ENCODE measurements at places on chromosomes 16 and 17. TPM values are rescaled to one million over a fixed set of nuclear protein-coding genes. Genes with fewer than 3 reads are reported as not detected.
A peak's percentile ranks its signal among the peaks of the same experiment; 100 is the strongest.

GRCh38 chr17:37089956-37090355, 141.2 kb downstream of the AATF start:
- H3K27ac ChIP-seq: peak overlapping the region; percentile 77
- H3K4me3 ChIP-seq: peak overlapping the region; percentile 20
- peak; percentile 44 for DNase-seq
- H3K36me3 ChIP-seq: no peaks in the 10 kb centered on the region

DNA sequence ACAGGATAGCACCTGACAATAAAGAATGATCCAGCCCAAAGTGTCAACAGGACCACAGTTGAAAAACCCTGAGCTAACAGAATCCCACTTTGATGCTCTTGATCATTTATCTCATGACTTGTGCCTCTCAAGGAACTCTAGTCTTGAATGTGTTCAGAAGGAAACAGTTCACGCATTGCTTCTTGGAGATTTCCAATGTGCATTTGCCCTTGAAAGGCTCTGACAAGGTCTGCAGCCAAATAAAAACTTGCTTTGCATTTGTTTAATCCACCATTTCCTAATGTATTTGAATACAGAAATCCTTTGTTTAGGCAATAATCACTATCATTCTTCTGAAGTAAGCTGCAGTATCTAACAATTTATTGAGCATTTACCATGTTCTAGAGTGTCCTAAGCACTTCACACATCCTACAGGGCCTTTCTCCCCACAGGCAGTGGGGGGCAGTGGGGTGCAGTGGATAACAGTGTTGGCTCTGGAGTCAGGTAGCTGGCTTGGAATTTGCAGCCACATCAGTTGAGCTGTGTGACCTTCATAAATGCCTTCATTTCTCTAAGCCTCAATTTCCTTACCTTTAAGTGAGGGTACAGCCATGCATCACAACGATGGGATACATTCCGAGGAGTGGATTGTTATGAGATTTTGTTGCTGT, 239.7 kb downstream of the XYLT1 start:
- no peaks in the 10 kb centered on the region for H3K27me3 ChIP-seq
- no peak overlapping the region for H3K27ac ChIP-seq
- no peak for DNase-seq
- H3K36me3 ChIP-seq: no peaks in the 10 kb centered on the region

DNA sequence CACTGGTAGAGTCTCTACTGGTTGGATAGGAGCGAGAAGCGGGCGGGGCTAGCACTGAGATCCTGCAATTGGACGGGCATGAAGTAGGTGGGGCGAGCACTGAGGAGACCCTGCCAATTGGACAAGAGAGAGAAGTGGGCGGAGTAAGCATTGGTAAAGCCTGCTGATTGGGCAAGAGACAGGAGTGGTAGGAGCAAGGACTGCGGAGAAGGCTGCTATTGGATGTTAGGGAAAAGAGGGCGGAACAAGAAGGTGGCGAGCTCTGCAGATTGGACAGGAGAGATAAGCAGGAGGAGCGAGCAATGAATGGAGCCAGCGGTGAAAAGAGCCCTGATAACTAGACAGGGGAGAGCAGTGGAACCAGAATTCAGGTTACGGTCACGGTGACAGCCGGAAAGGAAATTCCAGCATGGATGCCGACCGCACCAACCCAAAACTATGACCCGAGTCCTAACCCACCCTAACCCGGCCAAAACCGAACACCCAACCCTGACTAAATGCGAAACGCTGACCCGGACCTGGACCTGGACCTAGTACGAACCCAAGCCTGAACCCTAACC, 4.8 kb downstream of the SCGB1C2 start:
- no peak overlapping the region for H3K27ac ChIP-seq
- no peaks in the 10 kb centered on the region for H3K27me3 ChIP-seq
- H3K4me3 ChIP-seq: no peak overlapping the region
- no peaks in the 10 kb centered on the region for H3K36me3 ChIP-seq
- DNase-seq: no peak
- H3K4me1 ChIP-seq: no peaks in the 10 kb centered on the region

- H3K4me3 ChIP-seq: no peak overlapping the region
- no peak overlapping the region for H3K27ac ChIP-seq
- no peaks in the 10 kb centered on the region for H3K4me1 ChIP-seq
- H3K36me3 ChIP-seq: no peaks in the 10 kb centered on the region
- no peaks in the 10 kb centered on the region for H3K27me3 ChIP-seq
These were observed 42.5 kb downstream of the KSR1 start for GRCh38 chr17:27498615-27499309.

DNA sequence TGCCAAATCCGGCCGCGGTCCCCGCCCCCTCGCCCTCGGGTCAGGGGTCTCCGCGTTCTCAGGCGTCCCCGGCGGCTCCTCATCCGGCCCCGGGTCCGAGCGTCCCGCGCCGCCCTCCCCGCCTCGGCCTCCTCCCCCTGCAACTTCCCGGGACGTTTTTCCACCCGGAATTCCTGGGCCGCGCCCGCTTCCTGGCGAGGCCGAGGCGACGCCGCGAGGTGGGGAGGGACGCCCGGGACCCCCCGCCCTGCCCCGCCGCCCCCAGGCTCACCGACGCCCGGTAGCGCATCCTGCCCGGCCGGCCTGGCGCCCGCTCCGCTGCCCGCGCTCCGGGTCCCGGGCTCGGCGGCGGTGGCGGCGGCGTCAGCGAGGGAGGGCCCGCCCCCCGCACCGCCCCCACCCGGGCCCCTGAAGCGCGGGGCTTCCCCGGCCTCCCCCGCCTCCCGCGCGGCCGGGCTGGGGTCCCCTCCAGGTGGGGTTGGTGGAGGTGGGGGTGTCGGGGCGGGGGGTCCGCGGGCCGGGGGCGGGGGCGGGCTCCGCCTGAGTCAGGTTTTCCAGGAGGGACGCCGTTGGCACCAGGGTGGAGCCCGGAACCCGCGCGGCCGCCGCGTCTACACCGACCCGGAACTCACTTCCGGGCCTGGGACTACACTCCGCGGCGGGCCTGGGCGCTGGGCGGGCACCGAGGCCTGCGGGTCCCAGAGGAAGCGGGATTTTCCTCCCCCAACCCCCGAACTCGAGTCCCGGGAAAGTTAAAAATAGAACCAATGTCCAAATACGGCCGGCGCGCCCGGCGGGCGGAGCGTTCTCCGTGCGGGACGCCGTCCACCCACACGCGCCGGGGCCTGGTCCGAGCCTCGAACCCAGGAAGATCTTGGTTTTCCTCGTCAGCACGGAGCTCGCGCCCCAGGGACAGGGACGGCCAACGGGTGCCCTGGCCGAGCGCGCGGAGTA, 6.8 kb downstream of the MYO1C start:
- H3K4me3 ChIP-seq: peak overlapping the region; percentile 45

GRCh38 chr16:10652730-10653590, 41.8 kb downstream of the TEKT5 start:
- H3K4me3 ChIP-seq: no peak overlapping the region
- DNase-seq: no peak
- no peaks in the 10 kb centered on the region for H3K4me1 ChIP-seq
- no peak overlapping the region for H3K27ac ChIP-seq

DNA sequence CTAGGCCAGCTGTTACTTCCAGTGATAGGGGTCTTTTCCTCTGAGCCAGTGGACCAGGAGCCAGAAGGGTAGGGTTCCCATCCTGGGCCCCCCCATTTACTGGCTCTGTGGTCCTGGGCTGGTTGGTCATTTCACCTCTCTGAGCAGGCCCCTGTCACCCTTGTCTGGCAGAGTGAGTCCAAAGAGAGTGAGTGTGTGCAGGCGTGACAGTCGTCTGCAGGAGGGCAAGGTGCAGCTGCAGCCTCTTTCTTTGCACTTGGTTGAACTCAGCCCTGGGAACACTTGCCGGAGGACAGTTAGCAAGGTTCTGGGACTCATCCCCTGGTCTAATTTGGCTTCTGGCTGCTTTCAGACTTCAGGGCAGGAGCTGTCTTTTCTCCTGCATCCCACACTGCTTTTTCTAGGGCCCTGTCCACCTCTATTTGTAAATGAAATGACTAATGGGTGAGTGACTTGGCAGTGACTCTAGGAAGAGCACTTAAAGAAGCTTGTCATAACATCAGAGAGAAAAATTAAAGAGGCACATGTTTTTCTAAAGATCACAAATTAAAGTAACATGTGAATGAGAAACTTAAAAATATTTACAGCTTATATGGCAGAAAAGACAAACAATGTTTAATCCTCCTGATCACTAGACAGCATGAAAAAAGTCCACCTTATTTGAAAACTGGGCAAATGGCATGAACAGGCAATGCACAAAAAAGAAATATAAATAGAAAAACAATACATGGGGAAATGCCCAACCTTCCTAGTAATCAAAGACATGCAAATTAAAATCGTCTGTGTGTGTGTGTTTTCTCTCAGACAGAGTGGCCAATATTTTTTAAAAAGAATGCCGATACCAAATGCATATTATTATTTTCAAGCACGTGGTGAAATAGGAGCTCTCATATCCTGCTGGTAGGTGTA, 137.5 kb downstream of the NTN1 start:
- DNase-seq: no peak
- no peaks in the 10 kb centered on the region for H3K4me1 ChIP-seq
- no peaks in the 10 kb centered on the region for H3K27me3 ChIP-seq
- H3K4me3 ChIP-seq: no peak overlapping the region
- H3K36me3 ChIP-seq: no peaks in the 10 kb centered on the region

DNA sequence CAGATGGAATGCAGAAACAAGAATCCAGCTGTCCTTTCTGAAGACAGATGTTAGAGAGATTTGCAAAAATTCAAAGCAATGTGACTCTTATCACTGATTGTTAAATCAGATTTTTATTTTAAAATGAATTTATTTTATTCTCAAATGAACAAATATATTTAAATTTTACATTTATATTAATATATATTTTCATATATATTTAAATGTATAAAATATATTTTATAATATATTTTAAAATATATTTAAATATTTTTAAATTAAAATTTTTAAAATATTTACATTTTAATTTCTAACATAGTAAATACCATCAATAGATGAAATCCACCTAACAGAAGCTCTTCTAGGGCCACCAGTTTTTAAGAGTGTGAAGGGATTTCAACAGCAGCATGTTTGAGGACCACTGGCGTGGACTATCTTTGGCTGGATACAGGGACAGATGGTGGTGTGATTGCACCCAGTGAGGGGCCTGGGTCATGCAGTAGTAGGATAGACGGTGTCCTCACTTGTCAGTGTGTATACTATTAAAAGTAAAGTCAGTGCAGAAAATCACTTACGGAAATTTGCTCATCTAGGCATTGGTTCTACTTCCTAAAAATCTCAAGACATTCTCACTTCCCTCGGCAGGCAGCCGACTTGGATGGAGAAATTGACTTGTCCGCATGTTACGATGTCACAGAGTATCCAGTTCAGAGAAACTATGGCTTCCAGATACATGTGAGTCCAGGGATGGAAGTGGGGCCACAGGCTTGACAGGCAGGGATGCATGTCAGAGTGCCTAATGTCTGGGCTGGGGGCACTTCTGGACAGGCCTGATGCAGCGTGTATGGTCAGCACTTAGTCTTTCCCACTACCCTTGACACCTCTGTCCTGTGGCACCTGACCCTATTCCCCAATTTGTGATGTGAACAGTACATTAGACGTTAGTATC, 56.3 kb downstream of the PLD6 start:
- no peak for DNase-seq
- no peak overlapping the region for H3K4me3 ChIP-seq
- no peaks in the 10 kb centered on the region for H3K27me3 ChIP-seq
- H3K27ac ChIP-seq: no peak overlapping the region
- H3K36me3 ChIP-seq: peaks cover 39% of the 10 kb centered on the region

DNA sequence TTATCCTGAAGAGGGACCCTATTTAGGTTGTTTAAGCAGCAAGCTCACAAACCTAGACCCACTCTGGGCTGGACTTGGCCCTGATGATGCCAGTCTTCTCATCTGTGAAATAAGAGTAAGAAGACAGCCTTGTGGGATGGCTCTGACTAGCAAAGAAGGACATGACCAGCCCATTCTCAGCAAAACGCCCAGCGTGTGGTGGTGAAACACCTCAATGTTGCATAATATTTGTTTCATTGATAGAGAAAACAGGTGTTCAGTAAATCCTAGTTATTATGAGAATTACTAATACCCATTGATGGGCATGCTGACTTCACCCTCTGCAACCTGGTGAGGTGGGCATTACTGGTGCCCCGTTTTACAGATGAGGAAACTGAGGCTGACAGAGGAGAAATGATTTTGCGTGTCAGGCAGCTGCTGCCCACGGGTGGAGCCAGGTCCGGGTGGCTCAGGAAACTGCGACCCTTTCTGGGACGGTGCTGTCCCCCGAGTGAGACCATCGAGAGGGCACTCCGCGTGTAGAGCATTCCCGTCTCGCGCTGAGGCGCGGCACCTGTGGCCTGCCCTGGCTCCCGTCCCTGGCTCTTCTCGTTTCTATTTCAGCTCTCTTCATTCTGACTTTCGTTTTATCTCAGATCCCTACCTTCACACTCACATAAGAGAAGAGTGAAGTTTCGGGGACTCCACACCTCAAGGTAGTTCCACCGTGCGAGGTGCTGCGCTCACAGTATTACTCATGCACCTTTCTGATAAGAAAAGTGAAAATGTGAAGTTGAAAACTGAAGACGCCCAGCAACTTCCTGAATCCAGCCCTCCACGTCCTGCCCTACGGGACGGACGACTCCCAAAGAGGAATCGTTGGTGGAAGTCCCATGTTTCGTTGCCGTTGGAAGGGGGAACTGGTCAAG, 48.5 kb downstream of the IRF8 start:
- H3K4me3 ChIP-seq: peak overlapping the region; percentile 42
- no peak overlapping the region for H3K27ac ChIP-seq
- H3K36me3 ChIP-seq: no peaks in the 10 kb centered on the region
- H3K27me3 ChIP-seq: no peaks in the 10 kb centered on the region

DNA sequence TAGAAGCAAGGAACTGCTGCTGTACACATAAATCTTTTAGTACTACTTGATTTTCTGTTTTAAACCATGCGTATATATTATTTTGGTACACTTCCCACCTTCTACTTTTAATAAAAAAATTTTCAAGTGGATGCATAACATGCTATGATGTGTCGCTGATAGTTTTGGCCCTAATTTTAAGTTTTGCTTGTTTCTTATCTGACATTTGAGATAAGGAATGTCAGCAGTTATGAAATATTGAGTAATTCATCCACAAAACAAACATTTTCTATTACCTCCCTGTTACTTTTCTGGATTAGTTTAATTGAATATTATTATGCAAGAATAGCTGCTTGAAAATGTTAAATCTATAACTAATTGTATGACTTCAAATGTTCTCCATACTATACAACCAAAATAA, 35.8 kb downstream of the N4BP1 start:
- no peak overlapping the region for H3K27ac ChIP-seq
- H3K27me3 ChIP-seq: no peaks in the 10 kb centered on the region
- no peak for DNase-seq
- peaks cover 38% of the 10 kb centered on the region for H3K4me1 ChIP-seq
- no peaks in the 10 kb centered on the region for H3K36me3 ChIP-seq

- DNase-seq: peak; percentile 65
- H3K27ac ChIP-seq: peak overlapping the region; percentile 84
- no peaks in the 10 kb centered on the region for H3K27me3 ChIP-seq
- H3K4me1 ChIP-seq: peaks cover 67% of the 10 kb centered on the region
- H3K4me3 ChIP-seq: peak overlapping the region; percentile 92
These were observed 8.4 kb downstream of the RARA start for GRCh38 chr17:40317345-40317873.

The OR4D2 gene
- not detected for polyA plus RNA-seq

The TMEM220 gene
- 1.4 TPM for polyA plus RNA-seq

The CALCOCO2 gene
- polyA plus RNA-seq: 182 TPM

The CDRT15L2 gene
- not detected for polyA plus RNA-seq

The MAF gene
- 2.2 TPM for polyA plus RNA-seq

The IRF8 gene
- polyA plus RNA-seq: 2.1 TPM

The HCRT gene
- not detected for polyA plus RNA-seq

Measured in CD8-positive, alpha-beta memory T cell (primary cell).